ENCODE measurements at places on chromosomes 3 and 15. TPM values are rescaled to one million over a fixed set of nuclear protein-coding genes. Genes with fewer than 3 reads are reported as not detected.
A peak's percentile ranks its signal among the peaks of the same experiment; 100 is the strongest.

GRCh38 chr3:56339671-56340070, 128.6 kb downstream of the ERC2 start:
- H3K4me1 ChIP-seq: no peaks in the 10 kb centered on the region
- no peak overlapping the region for H3K4me3 ChIP-seq
- H3K27me3 ChIP-seq: peaks cover 8% of the 10 kb centered on the region
- no peak for DNase-seq
- H3K36me3 ChIP-seq: no peaks in the 10 kb centered on the region

GRCh38 chr15:75738014-75738646, 25.5 kb upstream of the CSPG4 start:
- H3K4me1 ChIP-seq: no peaks in the 10 kb centered on the region
- peak overlapping the region; percentile 64 for H3K4me3 ChIP-seq
- peaks cover 11% of the 10 kb centered on the region for H3K27me3 ChIP-seq
- DNase-seq: no peak
- no peak overlapping the region for H3K27ac ChIP-seq
- H3K36me3 ChIP-seq: no peaks in the 10 kb centered on the region

- peaks cover 82% of the 10 kb centered on the region for H3K4me1 ChIP-seq
- H3K27ac ChIP-seq: no peak overlapping the region
- H3K36me3 ChIP-seq: peaks cover 31% of the 10 kb centered on the region
- no peak overlapping the region for H3K4me3 ChIP-seq
- DNase-seq: no peak
- no peaks in the 10 kb centered on the region for H3K27me3 ChIP-seq
Measured at GRCh38 chr3:41212088-41212487, 12.8 kb downstream of the CTNNB1 start.

DNA sequence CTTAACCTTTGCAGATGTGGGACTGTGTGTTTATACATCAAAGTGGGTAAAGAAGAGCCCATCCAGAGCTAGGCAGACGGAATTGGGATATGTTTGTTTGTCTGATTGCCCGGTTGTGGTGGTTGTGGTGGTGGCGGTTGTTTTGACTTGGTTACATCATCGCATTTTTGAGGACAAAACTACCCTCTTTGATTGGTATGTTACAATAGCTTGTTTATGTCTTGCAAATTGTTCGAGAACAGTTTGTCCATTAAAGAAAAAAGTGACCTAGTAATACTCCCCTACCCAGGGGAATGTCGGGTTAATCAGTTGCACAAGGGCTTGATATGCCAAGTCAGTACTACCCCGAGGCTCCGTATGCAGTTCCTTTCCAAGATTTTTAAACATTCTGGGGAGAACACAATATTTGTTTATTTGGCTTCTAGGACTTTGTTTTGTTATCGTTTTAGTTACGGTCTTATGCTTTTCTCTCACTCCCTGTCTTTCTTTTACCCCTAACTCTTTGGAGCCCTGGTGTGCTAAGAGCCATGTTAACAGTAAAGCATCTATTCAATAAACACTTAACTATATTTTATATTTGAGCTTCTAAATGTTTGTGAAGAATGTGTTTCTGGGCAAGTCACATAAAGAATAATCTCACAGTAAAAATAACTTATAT, 315.4 kb downstream of the LPP start:
- no peaks in the 10 kb centered on the region for H3K4me1 ChIP-seq
- H3K36me3 ChIP-seq: peaks cover 11% of the 10 kb centered on the region

- H3K4me1 ChIP-seq: peaks cover 52% of the 10 kb centered on the region
- H3K27ac ChIP-seq: no peak overlapping the region
- no peak for DNase-seq
- no peak overlapping the region for H3K4me3 ChIP-seq
- peaks cover 13% of the 10 kb centered on the region for H3K36me3 ChIP-seq
Measured at GRCh38 chr15:34301058-34301457, 36.5 kb downstream of the SLC12A6 start.

DNA sequence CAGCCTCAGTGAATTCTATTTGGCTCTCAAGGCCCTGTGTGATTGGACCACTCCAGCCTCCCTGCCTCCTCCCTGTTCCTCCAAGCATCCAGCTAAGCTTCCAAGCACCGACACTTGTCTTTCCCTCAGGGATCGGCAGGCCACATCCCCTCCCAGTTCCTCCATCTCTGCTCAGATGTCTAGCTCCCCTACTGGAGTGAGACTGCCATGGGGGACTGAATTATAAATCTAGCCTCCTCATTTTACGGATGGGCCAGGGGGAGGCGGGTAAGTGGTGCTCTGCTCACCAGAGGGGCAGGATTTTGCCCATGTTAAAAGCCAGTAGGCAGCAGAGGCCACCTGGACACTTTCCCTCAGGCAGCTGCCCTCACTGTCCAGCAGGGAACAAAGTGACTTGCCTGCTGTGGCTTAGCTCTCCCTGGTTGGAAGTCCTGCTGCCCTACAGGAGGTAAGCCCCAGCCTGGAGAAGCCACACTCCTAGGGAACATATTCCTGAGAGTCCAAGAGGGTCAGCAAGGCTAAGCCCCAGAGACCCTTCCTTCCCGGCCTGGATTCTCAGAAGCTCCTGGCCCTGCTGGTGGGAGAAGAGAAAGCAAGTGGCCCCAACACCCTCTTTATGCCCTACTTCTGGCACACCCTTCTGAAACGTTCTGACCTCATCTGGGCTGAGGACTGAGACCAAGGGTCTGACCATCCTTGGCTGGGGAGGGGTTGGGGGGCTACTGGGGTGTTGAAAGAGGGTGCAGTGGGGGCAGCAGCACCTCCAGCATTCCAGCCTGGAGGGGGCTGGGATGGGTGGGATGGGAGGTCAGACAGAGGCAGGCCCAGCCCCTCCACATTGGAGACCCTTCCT, 9.1 kb upstream of the HHATL start:
- H3K27ac ChIP-seq: no peak overlapping the region
- H3K4me1 ChIP-seq: no peaks in the 10 kb centered on the region
- no peaks in the 10 kb centered on the region for H3K36me3 ChIP-seq

- H3K36me3 ChIP-seq: no peaks in the 10 kb centered on the region
- H3K27me3 ChIP-seq: peaks cover 16% of the 10 kb centered on the region
- no peak overlapping the region for H3K27ac ChIP-seq
- H3K4me3 ChIP-seq: no peak overlapping the region
Measured at GRCh38 chr15:39922462-39923092, 2.5 kb upstream of the GPR176 start.

DNA sequence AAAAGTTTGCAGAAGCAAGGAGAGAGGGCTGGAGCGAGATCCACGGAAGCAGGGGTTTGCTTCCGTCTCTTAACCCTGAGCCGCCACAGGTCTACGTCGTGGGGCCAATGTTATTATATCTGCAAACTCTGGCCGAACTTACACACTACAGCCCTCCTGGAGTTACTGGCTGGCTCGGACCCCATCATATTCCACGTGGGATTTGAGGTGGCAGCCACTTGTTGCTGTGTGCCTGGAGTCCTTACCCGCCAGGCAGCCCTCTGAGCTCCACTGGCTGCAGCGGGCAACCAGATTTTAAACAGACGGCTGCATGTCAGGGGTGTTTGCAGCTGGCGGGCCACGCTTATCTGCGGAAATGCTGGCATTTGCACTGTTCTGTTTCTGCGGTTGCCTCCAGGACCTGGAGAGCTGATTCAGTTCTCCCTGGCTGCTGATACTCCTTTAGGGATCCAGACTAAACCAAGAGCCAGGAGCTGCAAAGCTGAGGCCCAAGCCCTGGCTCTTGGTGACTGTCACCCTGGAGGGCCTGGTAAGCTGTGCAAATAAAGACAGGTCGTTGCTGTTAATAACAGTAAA, 34.7 kb downstream of the TM2D3 start:
- DNase-seq: no peak
- peaks cover 21% of the 10 kb centered on the region for H3K4me1 ChIP-seq
- no peak overlapping the region for H3K4me3 ChIP-seq
- H3K27me3 ChIP-seq: no peaks in the 10 kb centered on the region

GRCh38 chr3:134214239-134214638, 36.4 kb downstream of the RYK start:
- H3K36me3 ChIP-seq: peaks cover 20% of the 10 kb centered on the region
- peaks cover 30% of the 10 kb centered on the region for H3K4me1 ChIP-seq
- no peaks in the 10 kb centered on the region for H3K27me3 ChIP-seq
- no peak overlapping the region for H3K27ac ChIP-seq
- DNase-seq: no peak

- H3K36me3 ChIP-seq: no peaks in the 10 kb centered on the region
- no peaks in the 10 kb centered on the region for H3K4me1 ChIP-seq
- H3K4me3 ChIP-seq: no peak overlapping the region
- no peaks in the 10 kb centered on the region for H3K27me3 ChIP-seq
Measured at GRCh38 chr3:52798978-52799476, 4.4 kb downstream of the ITIH3 start.

GRCh38 chr3:42680806-42681205, 4.5 kb upstream of the KLHL40 start:
- H3K4me1 ChIP-seq: no peaks in the 10 kb centered on the region
- H3K4me3 ChIP-seq: no peak overlapping the region
- H3K27ac ChIP-seq: no peak overlapping the region
- peaks cover 8% of the 10 kb centered on the region for H3K27me3 ChIP-seq
- no peak for DNase-seq

- H3K36me3 ChIP-seq: no peaks in the 10 kb centered on the region
- H3K4me1 ChIP-seq: no peaks in the 10 kb centered on the region
- DNase-seq: no peak
- H3K27ac ChIP-seq: no peak overlapping the region
- peaks cover 5% of the 10 kb centered on the region for H3K27me3 ChIP-seq
- no peak overlapping the region for H3K4me3 ChIP-seq
Measured at GRCh38 chr3:141126661-141127343, 75.7 kb downstream of the SPSB4 start.

GRCh38 chr3:53842436-53843194, 3.6 kb downstream of the CHDH start:
- no peak for DNase-seq
- no peaks in the 10 kb centered on the region for H3K4me1 ChIP-seq
- H3K27ac ChIP-seq: no peak overlapping the region
- H3K36me3 ChIP-seq: no peaks in the 10 kb centered on the region

- no peaks in the 10 kb centered on the region for H3K27me3 ChIP-seq
- H3K36me3 ChIP-seq: peaks cover 23% of the 10 kb centered on the region
- peak overlapping the region; percentile 38 for H3K27ac ChIP-seq
- DNase-seq: peak; percentile 64
- H3K4me3 ChIP-seq: no peak overlapping the region
- H3K4me1 ChIP-seq: peaks cover 21% of the 10 kb centered on the region
Measured at GRCh38 chr3:49476563-49476962, 6.5 kb downstream of the DAG1 start.

DNA sequence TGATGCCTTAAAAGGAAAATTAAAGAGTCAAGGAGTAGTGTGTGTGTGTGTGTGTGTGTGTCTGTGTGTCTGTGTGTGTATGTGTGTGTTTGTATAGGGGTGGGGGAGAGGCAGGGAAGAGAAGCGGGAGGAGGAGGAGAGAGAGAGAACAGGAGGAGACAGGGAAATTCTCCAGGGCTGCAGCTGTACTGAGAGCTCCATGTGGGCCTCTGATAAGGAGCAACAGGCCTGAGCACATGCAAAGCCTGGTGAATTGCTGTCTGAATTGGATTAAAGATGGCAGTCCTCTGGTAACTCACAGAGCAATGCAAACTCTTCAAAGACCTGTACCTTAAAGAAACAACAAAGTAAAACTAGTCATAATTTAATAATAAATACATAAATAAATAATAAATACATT, 70.6 kb downstream of the SEMA6D start:
- no peak overlapping the region for H3K4me3 ChIP-seq
- no peaks in the 10 kb centered on the region for H3K27me3 ChIP-seq
- no peaks in the 10 kb centered on the region for H3K36me3 ChIP-seq
- DNase-seq: no peak
- no peak overlapping the region for H3K27ac ChIP-seq
- H3K4me1 ChIP-seq: no peaks in the 10 kb centered on the region

- H3K4me1 ChIP-seq: peaks cover 72% of the 10 kb centered on the region
- H3K36me3 ChIP-seq: peaks cover 49% of the 10 kb centered on the region
- no peak for DNase-seq
- H3K27me3 ChIP-seq: no peaks in the 10 kb centered on the region
- peak overlapping the region; percentile 45 for H3K27ac ChIP-seq
Measured at GRCh38 chr3:45986303-45986982, 9.2 kb downstream of the FYCO1 start.

GRCh38 chr3:15492847-15493360, 28.6 kb downstream of the COLQ start:
- no peak for DNase-seq
- H3K4me1 ChIP-seq: peaks cover 9% of the 10 kb centered on the region
- no peaks in the 10 kb centered on the region for H3K27me3 ChIP-seq
- no peak overlapping the region for H3K4me3 ChIP-seq

- no peaks in the 10 kb centered on the region for H3K27me3 ChIP-seq
- H3K36me3 ChIP-seq: no peaks in the 10 kb centered on the region
- no peak overlapping the region for H3K4me3 ChIP-seq
- no peak for DNase-seq
Measured at GRCh38 chr3:54703923-54704322, 223.9 kb downstream of the LRTM1 start.

DNA sequence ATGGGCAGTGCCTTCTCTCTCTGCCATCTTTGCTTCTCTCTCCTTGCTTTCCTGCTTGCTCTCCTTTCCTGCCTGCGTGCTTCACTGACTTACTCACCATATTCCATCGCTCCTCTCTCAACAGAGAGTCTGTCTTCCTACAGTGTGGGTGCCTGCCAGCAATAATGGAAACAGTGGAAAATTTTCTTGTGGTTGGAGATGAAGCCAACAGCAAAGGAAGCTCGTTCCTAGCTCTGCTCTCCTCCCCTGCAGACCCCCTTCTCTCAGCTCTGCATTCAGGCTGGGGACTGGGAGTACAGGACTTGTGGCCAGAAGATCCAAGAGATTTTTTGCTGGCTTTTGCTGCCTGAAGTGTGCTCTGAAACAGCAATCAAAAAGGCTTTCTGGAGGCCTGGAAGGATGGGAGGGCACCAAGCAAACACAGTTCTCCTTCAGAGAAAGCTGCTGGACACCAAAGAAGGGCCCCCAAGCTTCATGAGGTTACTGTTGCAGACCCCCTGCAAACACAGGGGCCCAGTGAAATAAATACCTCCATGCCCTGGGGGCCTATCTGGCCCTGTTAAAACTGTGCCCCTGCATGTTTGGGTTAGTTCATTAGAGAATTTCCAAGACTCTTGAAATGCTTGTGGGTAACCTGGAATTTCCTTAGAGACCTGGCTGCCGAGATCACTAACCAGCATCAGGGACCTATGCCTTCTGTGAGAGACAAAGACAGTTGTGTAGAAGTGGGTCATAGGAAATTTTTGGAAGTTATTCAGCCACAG, 149.9 kb upstream of the RASGRP1 start:
- no peak for DNase-seq
- no peak overlapping the region for H3K4me3 ChIP-seq

DNA sequence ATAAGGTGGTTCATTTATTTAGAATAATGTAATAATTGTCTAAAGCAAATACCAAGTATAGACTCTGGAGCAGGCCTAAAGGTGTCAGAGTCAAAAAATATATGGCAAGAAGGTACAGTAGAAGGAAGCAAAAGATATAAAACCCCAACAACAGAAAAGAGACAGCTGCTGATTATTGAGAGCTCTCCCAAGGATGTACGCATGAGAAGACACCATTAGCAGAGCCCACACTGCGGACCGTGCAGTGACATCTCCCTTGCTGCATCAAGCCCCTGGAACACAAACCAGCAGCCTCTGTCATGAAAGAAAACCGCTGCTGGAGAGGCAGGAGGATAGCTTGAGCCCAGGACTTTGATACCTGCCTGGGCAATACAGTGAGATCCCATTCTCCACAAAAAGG, 18.0 kb upstream of the SLC6A20 start:
- H3K4me3 ChIP-seq: no peak overlapping the region
- H3K27me3 ChIP-seq: peaks cover 2% of the 10 kb centered on the region
- peaks cover 6% of the 10 kb centered on the region for H3K4me1 ChIP-seq
- no peak for DNase-seq

CFAP100 gene
- not detected for total RNA-seq

ATP13A5 gene
- not detected for total RNA-seq

SLC12A1 gene
- total RNA-seq: not detected

GRK7 gene
- total RNA-seq: 0.09 TPM

SLC4A7 gene
- 48.8 TPM for total RNA-seq

UPK1B gene
- not detected for total RNA-seq

TMEM212 gene
- total RNA-seq: not detected
